ENCODE measurements at places on chromosomes 13 and 19. TPM values are rescaled to one million over a fixed set of nuclear protein-coding genes. Genes with fewer than 3 reads are reported as not detected.

The KIR3DL2 gene
- not detected for total RNA-seq

The IL17D gene
- total RNA-seq = 2.0 TPM

The CGB3 gene
- total RNA-seq = not detected

The SHISA2 gene
- 5.5 TPM for total RNA-seq

The NLRP4 gene
- not detected for total RNA-seq

The UBE2L5 gene
- not detected for total RNA-seq

The MTMR6 gene
- 49.5 TPM for total RNA-seq

All from thoracic aorta endothelial cell (primary cell).